RWPE1 (cell line): ENCODE measurements at places on chromosomes 5 and 9.

DNA sequence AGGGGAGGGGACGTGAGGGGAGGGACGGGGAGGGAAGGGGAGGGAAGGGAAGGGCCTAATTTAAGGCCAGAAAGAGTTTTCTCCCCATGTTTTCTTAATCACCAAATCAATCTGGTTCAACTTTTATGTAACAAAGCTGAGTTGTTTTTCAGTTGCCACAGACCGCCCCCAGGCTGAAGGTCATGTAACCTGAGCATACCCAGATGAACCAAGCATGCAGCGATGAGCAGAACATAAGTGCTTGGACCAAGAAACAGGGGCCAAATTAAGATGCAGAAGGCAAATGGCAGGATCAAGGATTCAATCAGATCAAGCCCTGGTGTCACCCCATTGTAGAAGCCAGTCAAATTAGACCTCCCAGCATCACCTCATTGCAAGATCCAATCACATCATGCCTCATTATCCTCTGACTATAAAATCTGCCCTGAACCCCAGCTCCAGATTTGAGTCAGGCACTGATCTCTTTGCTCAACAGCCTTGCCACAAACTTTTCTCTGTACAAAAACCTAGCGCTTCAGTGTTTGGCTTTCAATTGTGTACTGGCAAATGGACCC, 113.5 kb upstream of the TNPO1 start:
- no peak for DNase-seq

DNA sequence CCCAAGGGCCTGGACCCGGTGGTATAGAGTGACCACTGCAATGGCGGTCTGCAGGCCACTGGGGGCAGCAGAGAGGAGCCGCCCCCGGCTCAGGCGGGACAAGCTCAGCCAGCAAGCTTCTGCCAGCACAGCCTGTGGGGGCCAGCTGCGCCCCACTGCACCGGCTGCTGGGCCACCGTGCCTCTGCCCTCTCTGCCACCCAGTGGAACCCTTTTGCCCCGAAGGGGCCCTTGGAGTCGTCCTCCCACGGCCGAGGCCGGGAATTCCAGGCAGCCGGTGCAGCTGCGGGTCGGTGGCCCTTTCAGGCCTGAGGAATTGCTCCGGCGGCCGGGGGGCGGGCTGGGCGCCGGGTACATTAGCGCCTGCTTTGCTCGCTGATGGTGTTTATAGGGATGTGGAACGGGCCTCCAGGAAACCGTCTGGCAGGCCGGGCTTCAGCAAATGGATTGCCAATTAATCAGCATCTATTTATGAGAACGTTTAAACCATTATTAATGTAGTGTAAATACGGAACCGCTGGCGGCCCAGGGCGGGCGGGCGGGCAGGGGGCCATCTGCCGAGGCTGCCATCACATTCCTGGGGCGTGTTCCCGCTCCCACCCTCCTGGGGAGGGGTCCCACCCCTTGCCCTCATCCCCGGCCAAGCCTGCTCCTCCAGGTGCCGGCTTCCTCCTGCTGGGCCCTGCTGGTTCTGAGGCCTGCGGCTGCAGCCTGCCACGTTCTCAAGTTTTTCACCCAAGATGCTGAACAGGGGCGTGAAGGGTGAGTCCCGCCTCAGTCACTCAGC, 127.4 kb downstream of the BARX1 start:
- DNase-seq, result peak; percentile 84

DNA sequence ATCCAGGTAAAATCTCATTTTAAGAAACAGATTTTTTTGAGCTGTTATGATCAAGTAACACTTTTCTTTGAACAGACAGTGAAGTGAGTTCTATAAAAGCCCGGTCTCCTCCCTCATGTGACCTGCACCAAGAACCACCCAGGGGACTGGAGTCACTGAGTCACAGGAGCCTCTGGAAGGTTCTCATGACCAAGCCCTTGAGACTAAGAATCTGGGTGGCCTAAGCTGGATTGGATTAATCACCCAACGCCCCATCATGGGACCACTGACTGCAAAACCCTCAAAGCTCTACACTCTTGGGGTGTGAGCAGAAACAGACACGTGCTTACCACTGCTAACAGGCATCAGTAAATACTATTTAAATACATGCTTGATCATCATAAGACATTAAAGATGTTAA, 48.4 kb downstream of the SECISBP2 start:
- DNase-seq, result no peak

DNA sequence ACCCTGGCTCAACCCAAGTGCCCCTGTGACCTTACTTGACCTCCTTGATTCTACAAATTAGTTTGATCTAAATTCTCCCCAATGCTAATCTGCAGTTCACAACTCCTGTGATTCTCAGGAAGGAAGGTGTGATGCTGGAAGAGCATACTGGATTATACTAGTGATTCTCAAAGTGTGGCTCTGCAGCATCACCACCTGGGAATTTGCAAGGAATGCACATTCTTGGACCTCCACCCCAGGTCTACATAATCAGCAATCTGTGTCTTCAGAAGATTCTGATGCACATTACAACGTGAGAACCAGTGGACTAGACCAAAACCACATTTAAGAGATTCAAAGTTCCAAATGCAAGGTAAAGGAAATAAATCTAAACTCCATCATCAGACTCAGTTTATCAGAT, 198.6 kb downstream of the AGTPBP1 start:
- DNase-seq, result no peak

- DNase-seq, result no peak
These were observed 57.9 kb downstream of the PBX3 start for GRCh38 chr9:125805057-125805456.

DNA sequence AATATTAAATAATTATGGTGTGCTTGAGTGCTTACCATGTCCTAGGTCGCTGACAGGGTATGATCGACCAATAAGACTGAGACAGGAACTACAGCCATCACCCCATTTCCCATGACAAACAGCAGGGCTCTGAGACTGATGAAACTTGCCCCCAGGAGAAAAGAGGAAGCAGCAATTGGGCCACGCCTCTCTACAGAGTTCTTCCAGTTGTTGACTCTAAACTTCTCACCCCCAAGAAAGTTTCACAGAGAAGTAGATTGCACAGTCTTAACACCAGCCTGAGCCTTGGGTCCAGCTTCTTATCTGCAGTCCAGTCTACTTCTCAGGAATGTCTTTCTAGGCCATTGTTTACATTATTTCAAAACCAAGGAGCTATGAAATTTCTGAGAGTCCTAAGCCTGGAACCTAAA, 182.2 kb upstream of the ANKRD55 start:
- no peak for DNase-seq

- no peak for DNase-seq
These were observed 284.5 kb downstream of the SPATA31D1 start for GRCh38 chr9:82273121-82273520.

GRCh38 chr5:77398896-77399295, 93.2 kb downstream of the WDR41 start:
- DNase-seq, result no peak

DNA sequence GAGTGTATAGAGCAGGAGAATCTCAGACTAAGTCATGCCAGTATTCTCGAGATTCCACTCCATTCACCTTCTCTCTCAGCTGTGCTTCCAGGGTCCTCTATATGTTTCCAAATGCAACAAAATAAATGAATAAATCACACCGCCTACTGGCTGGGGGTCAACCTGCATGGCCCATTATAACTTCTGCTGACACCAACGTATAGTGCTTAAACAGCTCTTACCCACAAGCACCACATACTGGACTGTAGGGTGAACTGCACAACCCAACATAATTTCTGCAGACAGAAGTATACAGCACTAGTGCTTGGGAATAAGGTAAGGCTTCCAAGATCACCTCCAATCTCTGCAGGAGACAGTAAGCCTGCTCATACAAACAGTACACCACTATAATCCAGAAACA, 33.1 kb upstream of the HTR4 start:
- no peak for DNase-seq

- DNase-seq, result peak; percentile 58
These were observed 24.9 kb upstream of the ELAVL2 start for GRCh38 chr9:23850690-23851629.

GRCh38 chr5:6681682-6682081, 31.6 kb upstream of the TENT4A start:
- DNase-seq, result no peak

DNA sequence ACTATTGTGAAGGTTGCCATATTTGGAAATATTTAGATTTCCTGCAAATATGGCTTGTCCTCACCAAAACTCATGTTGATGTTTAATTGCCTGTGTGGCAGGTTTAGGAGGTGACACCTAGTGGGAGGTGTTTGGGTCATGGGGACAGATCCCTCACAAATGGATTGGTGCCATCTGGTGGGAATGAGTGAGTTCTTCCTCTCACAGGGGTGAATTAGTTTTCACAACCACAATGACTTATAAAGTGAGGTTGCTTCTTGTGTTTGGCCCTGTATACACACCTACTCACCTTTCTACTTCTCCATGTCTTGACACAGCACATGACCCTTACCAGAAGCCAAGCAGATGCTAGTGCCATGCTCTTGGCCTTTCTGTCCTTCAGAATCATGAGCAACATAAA, 41.1 kb downstream of the ISOC1 start:
- DNase-seq, result no peak

DNA sequence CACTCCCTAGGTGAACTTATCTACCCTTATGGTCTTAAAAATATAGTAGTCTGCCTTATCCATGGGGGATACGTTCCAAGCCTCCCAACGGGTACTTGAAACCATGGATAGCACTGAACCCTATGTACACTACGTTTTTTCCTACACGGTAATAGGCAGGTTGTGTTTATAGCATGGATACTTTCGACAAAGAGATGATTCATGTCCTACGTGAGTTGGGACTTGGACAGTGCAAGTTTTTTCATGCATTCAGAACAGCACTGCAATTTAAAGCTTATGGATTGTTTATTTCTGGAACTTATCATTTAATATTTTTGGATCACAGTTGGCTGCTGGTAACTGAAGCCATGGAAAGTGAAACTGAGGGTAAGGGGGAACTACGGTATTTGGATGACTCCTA, 88.1 kb downstream of the CNTLN start:
- no peak for DNase-seq

GRCh38 chr5:7468742-7469141, 72.8 kb downstream of the ADCY2 start:
- no peak for DNase-seq

GRCh38 chr9:3751125-3751758, 225.4 kb upstream of the RFX3 start:
- DNase-seq, result no peak

GRCh38 chr9:85359161-85359560, 382.6 kb downstream of the AGTPBP1 start:
- DNase-seq, result no peak
